Activated CD4-positive, alpha-beta T cell treated with anti-CD3 and anti-CD28 coated beads, Interleukin-2, amount 50 U/mL, for 24 hours (primary cell): ENCODE measurements at places on chromosomes 3 and 15.

GRCh38 chr15:82093774-82094211 is 48.0 kb upstream of the MEX3B start:
- DNase-seq, result no peak

DNA sequence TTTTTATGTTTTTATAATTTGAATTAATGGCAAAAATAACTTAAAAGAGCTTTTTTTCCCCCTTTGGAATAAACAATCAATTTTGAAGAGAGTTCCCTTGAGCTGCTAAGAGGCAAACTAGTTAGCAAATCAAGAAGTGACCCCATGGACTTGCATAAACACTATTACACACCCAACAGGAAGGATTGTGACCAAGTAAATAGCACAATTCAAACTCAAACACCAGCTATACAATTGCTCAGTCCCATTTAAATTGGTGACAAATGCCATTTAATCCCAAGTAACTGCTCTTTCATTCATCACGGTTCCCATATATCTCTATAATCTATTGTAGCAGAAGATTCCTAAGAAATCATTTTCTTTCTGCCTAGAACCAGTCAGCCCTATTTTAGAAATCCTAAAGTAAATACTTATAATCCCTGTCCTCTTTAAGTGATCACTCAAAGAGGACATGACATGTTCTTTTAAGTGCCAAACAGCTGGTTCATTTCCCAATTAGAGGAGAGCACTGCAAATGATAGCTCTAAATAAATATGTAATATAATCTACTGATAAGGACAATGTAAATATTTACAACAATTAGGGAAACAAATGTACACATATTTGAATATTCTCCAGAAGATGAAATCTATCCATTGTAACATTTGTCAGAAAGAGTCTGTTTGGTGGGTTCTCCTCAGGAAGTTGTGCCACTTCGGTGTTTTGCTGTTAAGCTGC is 137.8 kb upstream of the ADAMTS9 start:
- DNase-seq, result no peak

GRCh38 chr3:186275436-186275835 is 86.6 kb downstream of the DGKG start:
- no peak for DNase-seq

DNA sequence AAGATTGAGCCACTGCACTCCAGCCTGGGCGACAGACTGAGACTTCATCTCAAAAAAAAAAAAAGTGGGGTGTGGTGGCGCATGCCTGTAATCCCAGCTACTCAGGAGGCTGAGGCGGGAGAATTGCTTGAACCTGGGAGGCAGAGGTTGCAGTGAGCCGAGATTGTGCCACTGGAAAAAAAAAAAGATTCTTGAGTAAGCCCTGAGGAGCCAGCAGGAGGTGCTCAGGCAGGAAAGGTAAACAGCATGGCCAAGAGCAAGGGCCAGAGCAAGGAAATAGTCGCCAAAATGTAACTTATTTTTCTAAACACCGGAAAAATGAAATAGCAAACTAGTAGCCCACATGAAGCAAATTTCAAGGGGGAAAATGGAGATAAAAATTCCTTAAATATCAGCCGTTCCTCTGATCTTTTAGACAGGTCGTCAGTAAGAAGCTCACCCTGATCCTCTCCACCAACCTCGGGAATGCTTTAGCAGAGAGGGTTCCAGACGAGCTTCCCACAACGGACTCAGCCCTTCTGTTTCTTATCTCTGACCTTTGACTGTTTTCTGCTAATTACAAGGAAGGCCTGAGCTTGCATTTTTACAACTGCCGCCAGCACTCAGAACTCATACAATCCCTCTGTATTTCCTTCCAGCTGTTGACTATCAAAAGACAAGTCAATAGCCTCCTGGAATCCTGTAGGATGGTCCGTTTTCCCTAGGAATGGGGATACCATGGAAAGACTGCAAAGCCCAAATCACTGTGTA is 45.0 kb upstream of the AKAP13 start:
- no peak for DNase-seq

DNA sequence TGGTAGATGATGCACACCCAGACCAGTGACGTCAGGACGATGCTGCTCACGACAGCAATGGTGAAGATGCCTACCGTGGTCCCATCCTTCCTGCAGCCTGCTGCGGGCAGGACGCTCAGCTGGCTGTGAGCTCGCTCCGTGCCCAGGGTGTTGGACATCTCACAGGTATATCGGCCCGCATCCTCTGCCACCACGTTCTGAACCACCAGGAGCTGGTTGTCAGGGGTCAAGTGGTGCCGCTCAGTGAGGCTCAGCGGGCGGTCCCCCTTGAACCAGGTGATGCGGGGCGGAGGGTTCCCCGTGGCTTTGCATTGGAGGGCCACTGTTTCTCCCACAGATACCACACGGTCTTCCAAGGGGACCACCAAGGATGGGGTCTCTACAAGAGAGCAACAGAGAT is 117.8 kb downstream of the LRIG1 start:
- no peak for DNase-seq

DNA sequence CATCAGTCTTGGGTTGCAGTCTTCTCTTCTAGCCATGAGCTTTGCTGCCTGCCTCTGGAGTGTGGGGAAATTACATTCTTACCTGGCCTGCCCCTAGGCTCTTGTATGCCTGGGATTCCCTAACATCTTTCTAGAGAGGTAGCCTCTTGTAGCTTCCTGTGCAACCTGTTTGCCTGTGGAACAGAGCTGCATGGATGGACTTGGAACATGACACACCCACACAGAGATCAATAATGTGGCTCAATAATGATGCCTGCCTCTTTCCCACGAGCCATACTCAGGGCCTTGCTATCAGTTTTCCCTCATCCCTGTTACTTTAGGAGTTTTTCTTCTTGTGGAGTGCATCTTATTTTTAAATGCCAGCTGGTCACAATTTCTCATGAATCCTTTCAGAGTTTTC is 11.4 kb downstream of the CHCHD6 start:
- no peak for DNase-seq

DNA sequence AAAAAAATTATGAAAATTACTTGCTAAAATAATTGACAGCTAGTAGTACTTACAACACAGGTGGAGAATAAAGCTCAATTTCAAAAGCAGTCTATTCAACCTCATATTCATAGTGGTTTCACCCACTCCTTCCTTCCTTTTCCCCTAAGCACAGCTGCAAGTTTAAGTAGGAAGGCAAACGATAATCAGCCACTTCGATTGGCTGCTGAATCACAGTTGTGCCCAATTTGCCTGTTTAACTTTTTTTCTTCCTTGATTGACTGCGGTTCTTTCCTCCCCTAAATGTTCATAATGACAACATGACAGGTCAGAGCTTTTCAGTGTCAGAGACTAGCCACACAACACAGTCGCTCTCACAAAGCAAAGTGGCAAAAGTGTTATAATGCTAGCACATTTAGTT is 468.0 kb upstream of the GBE1 start:
- no peak for DNase-seq

DNA sequence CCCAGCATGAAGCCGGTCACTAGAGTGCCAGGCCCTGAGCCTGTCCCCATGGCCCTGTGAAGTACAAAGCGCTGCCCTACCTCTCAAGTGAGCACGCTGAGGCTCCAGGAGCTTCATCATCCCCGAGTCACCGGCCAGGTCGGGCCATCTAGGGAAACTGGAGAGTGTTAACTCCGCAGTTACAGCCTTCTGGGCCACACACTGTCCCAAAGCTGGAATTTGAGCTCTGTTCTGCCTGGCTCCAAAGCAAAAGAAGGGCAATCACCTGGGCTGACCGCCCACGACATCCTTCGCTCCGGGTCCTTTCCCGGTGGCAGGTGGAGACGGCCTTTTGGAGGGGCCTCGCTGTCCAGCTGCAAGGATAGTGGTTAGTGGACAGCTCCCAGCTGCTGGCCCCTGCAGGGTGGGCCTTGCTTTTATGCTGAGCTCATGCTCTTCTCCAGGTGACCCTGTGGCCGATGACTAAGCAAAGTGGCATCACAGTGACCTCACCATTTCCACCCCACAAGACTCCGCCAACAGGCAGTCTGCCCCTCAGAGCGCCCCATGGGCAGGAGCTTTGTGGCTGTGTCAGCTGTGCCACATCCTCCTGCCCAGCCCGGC is 3.5 kb upstream of the MUC4 start:
- DNase-seq, result no peak

DNA sequence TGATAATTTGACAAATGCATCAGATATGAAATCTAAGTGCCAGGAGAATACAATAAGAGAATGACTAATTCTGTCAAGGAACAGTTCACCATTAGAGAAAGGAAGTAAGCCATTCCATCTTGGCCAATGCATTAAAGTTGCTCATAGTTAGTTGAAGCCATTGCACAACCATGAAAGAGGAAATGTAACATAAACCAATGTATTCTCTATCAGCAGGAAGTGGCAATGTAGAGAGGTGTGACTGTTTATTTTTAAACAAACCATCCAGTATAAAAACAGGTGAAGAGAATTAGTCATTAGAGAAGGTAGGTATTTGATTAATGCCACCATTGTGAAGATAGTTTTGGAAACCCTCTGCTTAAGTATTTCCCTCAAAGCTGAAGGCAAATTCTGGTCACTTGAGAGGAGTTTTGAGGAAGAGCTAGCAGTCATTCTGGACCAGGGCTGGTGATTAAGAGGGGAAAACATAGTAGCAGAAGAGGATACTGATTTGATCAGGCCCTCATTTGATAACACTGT is 10.7 kb upstream of the ANXA2 start:
- no peak for DNase-seq
